Tongue (tissue), 3 donors: ENCODE measurements at places on chromosomes 1 and 21.

DNA sequence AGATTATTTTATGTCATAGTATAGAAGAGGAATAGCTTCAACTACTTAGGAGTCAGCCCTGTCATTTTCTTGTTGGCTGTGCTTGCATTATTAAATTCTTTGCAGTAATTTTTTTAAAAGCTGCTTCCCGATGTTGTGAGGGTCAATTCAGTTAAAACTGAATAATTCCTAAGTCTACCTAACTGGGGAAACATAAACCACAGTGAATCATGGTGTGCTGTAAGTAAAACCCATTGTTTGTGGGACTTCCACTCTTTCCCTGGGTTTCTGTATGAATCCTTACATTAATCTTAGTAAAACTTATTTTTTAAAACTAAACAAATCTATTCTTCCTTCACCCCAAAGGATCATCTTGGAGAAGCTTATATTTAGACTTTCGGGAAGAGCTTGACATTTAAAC is 4.4 kb downstream of the SUCO start:
- DNase-seq: no peak

GRCh38 chr1:234676103-234676594 is 66.2 kb upstream of the IRF2BP2 start:
- peak; percentile 94 for DNase-seq

GRCh38 chr1:30417001-30417700 is 306.2 kb downstream of the MATN1 start:
- no peak for DNase-seq

GRCh38 chr1:44251989-44252671 is 38.9 kb downstream of the DMAP1 start:
- DNase-seq: peak; percentile 33

DNA sequence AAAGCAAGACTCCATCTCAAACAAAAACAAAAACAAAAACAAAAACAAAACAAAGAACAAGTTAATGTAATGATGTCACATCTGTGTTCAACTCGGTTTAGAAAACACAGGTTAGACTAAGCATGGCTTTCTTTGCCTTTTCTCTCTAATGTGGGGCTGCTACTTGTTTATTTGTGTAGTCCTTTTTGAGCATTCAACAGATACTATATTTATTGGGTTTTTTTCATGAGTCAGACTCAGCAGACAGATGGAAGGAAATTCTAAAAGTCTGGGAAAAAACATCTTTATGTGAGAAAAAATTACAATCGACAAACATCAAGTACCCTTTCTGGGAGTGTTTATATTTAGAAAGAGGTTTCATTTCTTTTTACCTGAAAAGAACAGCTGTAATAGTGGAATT is 22.3 kb upstream of the OTUD3 start:
- DNase-seq: no peak

DNA sequence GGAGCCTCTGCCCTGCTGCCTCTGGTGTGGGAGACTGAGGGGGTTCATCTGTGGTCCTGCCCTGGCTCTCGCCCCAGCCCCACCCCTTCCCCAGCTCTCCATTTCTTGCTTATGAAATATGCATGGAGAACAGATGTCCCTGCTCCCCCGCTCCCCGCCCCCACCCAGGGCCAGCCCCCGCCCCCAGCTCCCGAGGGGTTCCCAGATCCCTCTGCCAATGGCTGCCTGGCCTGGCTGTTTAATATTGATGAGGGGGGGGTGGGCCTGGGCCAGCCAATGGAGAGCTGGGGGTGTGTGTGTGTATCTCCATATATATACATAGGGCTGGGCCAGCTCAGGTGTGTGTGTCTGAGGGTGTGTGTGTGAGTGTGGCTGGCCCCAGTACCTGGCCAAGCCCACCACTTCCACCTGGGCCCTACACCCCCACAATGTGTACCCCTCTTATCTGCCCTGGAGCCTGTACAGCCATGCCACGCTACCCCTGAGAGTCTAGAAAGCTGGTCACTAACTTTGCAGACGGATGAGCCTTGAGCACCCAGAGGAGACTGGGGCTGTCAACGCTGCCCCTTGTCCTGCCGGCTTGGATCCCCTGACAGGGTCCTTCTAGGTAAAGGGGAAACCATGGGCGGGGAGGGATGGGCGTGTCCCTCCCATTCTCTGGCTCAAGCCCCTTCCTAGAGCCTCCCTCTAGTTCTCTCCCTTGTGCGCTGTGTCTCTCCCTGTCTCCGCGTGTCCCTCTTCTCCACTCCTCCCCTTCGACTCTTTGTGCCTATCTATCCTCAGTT is at the start of gene NHLH1:
NHLH1 (plus strand) TSS at position 341 of the 785 bp plus-strand sequence. CDS start 3,661 bp downstream, outside the sequence.
- peak; percentile 87 for DNase-seq

GRCh38 chr21:26939601-26940111 is 27.2 kb downstream of the ADAMTS5 start:
- peak; percentile 34 for DNase-seq
